CD4-positive, alpha-beta T cell (primary cell): ENCODE measurements at places on chromosomes 2 and 18. TPM values are rescaled to one million over a fixed set of nuclear protein-coding genes. Genes with fewer than 3 reads are reported as not detected.

IL37 gene
- not detected for total RNA-seq

SERPINB11 gene
- total RNA-seq, result not detected

INPP5D gene
- total RNA-seq, result 154 TPM

FAM210A gene
- 3.4 TPM for total RNA-seq
